Cortex of kidney (tissue), 1 donor: ENCODE measurements at places on chromosomes 1 and 21.

- no peak for DNase-seq
These were observed 26.4 kb upstream of the LRRC8D start for GRCh38 chr1:89794406-89794805.

DNA sequence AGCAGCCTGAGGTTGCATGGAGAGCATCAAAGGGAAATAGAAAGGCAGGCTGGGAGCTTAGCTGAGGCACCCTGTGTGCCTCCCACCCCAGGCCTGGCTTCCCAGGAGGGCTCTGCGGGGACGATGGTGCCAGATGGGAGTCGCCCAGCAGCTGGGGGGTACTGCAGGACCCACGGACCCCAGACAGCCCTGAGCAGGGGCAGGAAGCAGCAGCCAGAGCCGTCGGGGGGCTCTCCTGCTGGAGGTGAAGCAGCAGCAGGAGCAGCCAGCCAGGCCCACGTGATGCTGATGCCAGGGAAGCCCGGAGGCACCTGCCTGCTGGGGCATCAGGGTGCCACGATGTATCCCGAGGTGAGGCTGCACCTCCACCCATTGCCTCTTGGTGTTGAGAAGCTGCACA, 20.4 kb downstream of the RAP1GAP start:
- no peak for DNase-seq

- no peak for DNase-seq
These were observed 22.1 kb downstream of the UCK2 start for GRCh38 chr1:165849353-165850133.

- DNase-seq: no peak
These were observed 33.4 kb upstream of the IFFO2 start for GRCh38 chr1:18989896-18990295.

GRCh38 chr1:28601696-28602095, 9.6 kb downstream of the RAB42 start:
- DNase-seq: no peak

GRCh38 chr1:202852163-202852904, 36.6 kb downstream of the RABIF start:
- no peak for DNase-seq

- DNase-seq: no peak
These were observed 50.7 kb upstream of the EDARADD start for GRCh38 chr1:236343246-236343870.

GRCh38 chr1:202124142-202124541, 1.4 kb downstream of the GPR37L1 start:
- no peak for DNase-seq

DNA sequence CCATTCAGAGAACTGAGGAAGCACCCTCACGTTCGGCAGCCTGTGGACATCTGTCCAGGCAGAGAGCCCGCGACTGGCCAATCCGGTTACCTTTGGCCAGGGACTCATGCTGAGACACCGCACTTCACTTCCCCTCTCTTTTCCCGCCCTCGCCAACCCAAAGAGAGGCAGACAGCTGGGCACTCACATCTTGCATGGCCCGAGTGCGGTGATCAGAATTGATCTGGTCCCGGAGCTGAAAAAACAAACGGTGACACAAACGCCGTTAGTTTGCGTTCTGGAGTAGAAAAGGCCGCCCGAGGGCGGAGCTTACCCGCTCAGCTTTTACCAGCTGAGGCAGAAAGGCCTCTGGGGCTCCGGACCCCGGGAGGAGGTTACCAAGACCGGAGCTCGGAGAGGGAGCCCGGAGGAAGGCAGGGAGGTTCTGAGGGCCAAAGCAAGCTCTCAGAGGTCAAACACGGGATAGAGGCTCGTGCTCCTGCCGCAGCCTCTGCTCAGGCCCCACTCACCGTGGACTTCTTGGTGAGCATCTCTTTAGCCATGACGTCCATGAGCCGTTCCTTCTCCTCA, 376 bp downstream of the SF3A3 start:
- DNase-seq: no peak

GRCh38 chr1:2352341-2352896, 38.9 kb downstream of the MORN1 start:
- DNase-seq: no peak

GRCh38 chr1:216997069-216997468, 273.8 kb upstream of the ESRRG start:
- DNase-seq: no peak

GRCh38 chr1:161482610-161483009, 22.6 kb upstream of the FCGR2A start:
- no peak for DNase-seq

GRCh38 chr1:5597171-5597850, 394.9 kb downstream of the NPHP4 start:
- no peak for DNase-seq

DNA sequence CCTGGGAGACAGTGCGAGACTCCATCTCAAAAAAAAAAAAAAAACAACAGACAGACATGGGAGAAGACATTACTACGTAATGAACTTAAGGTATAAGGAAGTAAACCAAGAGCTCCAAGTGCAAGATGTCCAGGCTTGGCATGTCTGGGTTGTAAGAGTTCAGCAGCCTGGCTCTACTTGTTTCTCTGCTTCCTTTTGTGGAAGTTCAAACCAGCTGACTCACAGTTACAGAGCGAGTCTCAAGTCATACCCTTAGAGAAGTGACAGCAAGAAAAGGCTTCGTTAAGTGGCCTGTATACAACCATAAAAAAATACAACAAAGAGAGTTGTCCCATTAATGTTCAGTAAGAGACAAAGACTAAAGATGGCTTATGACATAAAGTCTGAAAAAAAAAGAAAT, 1.3 kb downstream of the RIT1 start:
- DNase-seq: no peak

GRCh38 chr1:55696181-55696754, 481.1 kb upstream of the USP24 start:
- no peak for DNase-seq

- no peak for DNase-seq
These were observed 9.5 kb downstream of the DENND2D start for GRCh38 chr1:111190931-111191451.

GRCh38 chr1:59156526-59157199, 140.2 kb upstream of the FGGY start:
- no peak for DNase-seq

- DNase-seq: no peak
These were observed 118.7 kb downstream of the UBR4 start for GRCh38 chr1:19091196-19091953.

DNA sequence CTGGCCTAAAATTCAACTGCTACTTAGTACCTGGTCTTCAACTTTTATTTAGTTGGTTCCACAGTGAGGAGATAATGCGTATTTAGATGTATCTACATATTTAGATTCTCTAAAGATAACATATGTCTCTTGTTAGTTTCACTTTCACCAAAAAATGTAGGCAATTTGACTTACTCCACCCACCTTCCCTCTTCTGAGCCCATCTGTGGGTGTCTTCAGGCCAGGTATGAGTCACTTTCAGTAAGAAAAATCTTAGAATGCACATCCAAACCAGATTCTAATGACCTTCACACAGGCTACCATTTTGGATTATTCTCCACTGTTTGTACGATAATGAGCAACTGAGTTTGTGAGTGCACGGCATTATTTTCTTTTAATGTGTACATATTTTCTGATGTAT, 501.7 kb downstream of the NEGR1 start:
- DNase-seq: no peak

DNA sequence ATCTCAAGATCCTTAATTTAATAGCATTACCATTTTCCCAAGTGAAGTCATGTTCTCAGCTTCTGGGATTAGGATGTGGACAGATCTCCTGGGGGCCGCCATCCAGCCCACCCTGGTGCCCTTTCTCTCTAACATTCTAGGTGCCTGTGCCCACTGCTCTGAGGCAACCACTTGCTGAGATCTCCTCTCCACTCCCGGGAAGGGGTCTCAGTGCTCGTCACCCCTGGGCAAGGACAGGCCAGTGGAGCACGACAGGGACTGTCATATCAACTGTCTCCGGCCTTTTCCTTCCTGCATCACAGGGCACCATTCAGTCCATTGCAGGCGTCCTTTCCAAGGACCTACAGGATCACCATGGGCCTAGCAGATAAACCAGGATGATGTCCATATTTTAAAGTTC, 304.8 kb downstream of the AJAP1 start:
- no peak for DNase-seq

DNA sequence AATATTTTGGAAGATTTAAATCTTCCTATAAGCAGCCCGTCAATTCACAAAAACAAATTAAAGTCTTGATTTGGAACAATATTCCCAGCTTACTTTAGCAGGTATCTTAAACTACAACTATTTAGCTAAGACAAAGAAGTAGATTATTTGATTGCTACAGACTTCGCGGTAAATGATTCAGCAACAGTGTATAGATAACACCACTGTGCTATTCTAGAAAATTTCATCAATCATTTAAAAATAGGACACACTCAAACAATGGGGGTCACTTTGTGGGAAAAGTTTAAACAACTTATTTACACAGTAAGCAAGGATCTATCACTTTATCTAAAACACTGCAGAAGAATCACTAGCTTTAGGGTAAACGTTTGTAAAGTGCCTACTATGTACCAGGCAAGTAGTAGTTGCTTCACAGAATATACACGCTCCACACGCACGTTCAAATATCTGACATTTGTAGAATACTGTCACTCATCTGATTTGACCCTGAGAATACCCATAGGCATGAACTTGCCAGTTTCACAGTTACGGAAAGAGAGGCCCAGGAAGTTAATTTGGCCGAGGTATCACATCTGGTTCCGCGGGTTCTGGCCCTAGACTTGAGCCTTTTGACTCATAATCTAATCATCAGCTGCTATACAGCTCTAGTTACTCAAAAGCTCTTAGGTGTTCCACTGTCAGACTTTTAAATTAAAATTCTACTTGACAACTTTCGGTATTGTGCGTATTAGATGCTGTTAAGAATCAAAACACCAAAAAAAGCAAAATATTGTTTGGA, 876 bp downstream of the DENND2C start:
- DNase-seq: no peak

GRCh38 chr1:41101950-41102607, 80.6 kb upstream of the SLFNL1 start:
- DNase-seq: no peak

DNA sequence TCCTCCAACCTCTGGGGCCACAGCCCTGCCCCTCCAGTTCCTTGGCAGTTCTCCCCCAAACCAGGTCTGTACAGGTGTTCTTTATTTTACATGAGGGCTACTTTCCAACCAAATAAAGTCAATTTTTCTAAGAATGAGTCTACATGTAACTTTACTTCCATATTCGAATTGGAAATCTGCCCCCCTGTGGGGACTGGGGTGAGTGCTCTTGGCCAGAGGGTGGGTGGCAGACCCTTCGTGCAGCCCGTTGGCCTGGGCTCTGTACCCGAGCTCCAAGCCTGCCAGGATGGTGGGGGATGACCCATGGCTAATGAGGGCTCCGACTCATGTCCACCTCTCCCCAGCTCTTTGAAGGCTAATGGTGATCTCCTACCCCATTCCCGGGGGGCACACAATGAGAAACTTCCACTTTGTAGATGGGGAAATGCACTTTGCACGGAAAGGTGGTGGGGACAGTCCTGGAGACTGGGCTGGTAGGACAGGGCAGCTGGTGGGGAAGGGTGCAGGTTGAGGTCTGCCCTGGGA, 589 bp upstream of the CATSPER4 start:
- DNase-seq: no peak

GRCh38 chr1:116777831-116778830, 23.9 kb downstream of the CD2 start:
- no peak for DNase-seq

GRCh38 chr1:52402860-52403240, 1.4 kb downstream of the ORC1 start:
- DNase-seq: no peak

- no peak for DNase-seq
These were observed 138.5 kb downstream of the CLIC6 start for GRCh38 chr21:34807146-34807880.

- DNase-seq: no peak
These were observed 62.1 kb downstream of the GLUL start for GRCh38 chr1:182329471-182329870.

GRCh38 chr1:241591317-241591716, 48.9 kb downstream of the CHML start:
- no peak for DNase-seq

DNA sequence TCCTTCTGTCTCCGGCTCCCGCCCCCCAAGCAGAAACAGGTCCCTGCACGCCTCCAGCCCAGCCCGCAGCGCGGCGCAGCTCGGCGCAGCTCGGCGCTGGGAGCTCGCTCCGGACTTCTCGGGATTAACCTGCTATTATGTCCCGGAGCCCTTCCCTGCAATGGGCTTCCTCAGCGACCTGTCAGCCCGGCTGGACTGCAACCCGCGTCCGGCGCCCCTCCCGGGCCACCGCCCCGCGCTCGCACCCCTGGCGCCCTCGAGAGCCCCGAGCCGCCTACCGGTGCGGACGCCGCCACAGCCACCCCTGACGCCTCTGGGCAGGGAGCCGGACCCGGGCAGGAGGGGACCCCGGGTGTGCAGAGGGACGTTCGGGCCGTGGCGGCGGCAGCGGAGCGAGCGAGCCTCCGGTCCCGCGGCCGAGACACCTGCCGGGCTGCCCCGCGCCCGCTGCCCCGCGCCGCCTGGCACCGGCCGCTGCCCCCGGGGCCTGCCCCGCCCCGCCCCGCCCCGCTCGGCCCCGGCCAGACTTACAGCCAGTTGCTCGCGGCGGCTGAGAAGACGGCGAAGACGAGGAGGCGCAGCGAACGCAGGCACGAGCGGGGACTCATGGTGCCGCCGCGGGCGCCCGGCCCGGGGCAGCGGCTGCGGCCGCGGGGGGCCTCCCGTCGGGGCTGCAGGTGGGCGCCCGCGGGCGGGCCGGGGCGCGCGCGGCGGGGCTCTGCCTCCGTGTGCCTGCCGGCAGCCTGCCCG, 407 bp downstream of the WNT4 start:
- DNase-seq: no peak

DNA sequence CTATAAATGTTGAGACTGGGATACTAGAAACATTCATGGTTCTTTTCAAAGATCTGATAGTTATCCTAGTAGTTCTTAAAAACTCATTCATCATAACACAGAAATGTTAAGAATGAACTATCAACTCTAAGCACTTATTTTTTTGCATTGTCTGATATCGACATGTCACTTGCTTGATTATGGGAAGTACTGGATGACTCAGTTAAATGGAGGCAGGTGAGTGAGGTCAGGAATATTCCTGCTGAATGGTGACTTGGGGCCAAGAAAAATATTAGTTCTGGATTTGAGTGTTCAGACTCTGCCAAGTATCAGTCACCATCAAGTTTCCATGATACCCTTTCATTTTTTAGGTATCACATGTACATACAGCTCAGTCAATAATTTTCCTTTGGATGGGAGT, 63.6 kb downstream of the NEK7 start:
- no peak for DNase-seq

DNA sequence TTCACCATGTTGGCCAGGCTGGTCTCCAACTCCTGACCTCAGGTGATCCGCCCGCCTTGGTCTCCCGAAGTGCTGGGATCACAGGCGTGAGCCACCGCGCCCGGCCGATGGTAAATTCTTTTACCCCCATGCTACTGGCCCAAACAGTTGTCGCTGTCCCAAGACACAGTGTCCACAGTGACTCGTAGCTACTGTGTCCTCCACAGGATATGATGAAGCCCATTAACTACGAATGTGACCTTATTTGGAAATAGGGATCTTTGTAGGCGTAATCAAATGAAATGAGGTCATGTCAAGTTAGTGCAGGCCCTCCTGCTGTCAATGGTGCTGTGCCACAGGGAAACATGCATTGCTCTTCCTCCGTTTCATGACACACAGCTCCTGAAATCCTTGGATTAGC, 8.5 kb downstream of the FNDC10 start:
- DNase-seq: no peak

GRCh38 chr21:44537930-44538911, 1.8 kb downstream of the KRTAP10-1 start:
- no peak for DNase-seq

GRCh38 chr1:230772457-230773395, 25.5 kb downstream of the CAPN9 start:
- DNase-seq: no peak
